ENCODE measurements at places on chromosomes 1 and 21. TPM values are rescaled to one million over a fixed set of nuclear protein-coding genes. Genes with fewer than 3 reads are reported as not detected.

GRCh38 chr1:116312681-116313069 lies 60.4 kb upstream of the ATP1A1 start:
- no peak for DNase-seq
- peak overlapping the region; percentile 45 for H3K27ac ChIP-seq
- no peaks in the 10 kb centered on the region for H3K36me3 ChIP-seq
- H3K4me1 ChIP-seq: peaks cover 34% of the 10 kb centered on the region
- H3K4me3 ChIP-seq: no peak overlapping the region
- no peaks in the 10 kb centered on the region for H3K27me3 ChIP-seq

DNA sequence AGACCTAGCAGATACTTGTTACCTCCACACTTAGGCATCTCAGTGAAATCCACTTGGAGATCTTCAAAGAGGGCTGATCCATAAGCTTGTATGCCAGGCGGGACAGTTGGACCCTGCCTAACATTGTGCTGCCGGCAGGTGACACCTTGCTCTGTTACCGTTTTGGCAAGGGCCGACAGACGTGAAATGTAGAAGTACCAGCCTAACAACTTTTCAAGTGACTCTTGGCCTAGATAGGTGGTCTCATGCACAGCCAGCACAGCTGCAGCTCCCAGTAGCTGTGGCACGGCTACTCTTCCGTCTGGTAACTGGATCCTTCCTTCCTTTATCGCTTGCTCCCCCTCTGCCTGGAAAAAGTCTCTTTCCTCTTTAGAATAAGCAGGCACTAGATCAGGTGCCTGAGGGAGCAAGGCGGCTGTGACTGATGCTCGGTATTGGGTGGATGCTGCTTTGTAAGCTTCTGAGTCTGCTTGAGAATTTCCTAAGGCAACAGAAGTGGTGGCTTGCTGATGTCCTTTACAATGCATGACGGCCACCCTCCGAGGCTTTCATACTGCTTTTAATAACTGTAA lies 713.5 kb downstream of the AMY1C start:
- H3K4me1 ChIP-seq: no peaks in the 10 kb centered on the region
- no peaks in the 10 kb centered on the region for H3K36me3 ChIP-seq
- DNase-seq: no peak
- H3K4me3 ChIP-seq: no peak overlapping the region
- no peaks in the 10 kb centered on the region for H3K27me3 ChIP-seq

The HES2 gene
- not detected for total RNA-seq

- peak overlapping the region; percentile 96 for H3K27ac ChIP-seq
- DNase-seq: peak; percentile 84
These were observed 77.1 kb downstream of the PIK3CD start for GRCh38 chr1:9728451-9729295.

DNA sequence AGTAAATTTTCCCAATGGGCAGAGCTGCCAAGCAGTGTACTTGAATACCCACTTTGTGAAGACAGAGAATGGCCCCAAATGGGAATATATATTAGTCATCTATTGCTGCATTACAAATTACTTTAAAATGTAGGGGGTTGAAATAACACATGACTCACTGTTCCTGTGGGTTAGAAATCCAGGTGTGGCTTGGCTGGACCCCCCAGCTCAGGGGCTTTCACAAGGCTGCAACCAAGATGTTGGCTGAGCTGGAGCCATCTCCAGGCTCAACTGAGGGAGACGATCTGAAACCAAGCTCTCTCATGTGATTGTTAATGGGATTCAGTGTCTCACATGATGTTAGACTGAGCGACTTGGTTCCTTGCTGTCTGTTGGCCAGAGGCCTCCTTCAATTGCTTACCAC lies 33.4 kb upstream of the ARHGAP29 start:
- H3K36me3 ChIP-seq: no peaks in the 10 kb centered on the region
- no peak overlapping the region for H3K4me3 ChIP-seq
- H3K4me1 ChIP-seq: no peaks in the 10 kb centered on the region
- peaks cover 10% of the 10 kb centered on the region for H3K27me3 ChIP-seq
- DNase-seq: no peak

The EFNA1 gene
- total RNA-seq: 8.5 TPM

- no peaks in the 10 kb centered on the region for H3K36me3 ChIP-seq
- DNase-seq: no peak
- no peak overlapping the region for H3K27ac ChIP-seq
- H3K4me3 ChIP-seq: no peak overlapping the region
- peaks cover 10% of the 10 kb centered on the region for H3K27me3 ChIP-seq
- no peaks in the 10 kb centered on the region for H3K4me1 ChIP-seq
These were observed 17.7 kb upstream of the C1orf87 start for GRCh38 chr1:60091195-60091715.

- no peaks in the 10 kb centered on the region for H3K4me1 ChIP-seq
- H3K27me3 ChIP-seq: no peaks in the 10 kb centered on the region
- no peak overlapping the region for H3K27ac ChIP-seq
- no peaks in the 10 kb centered on the region for H3K36me3 ChIP-seq
- DNase-seq: no peak
- H3K4me3 ChIP-seq: no peak overlapping the region
These were observed 110.6 kb downstream of the XCL2 start for GRCh38 chr1:168433238-168433637.

- H3K4me3 ChIP-seq: no peak overlapping the region
- no peaks in the 10 kb centered on the region for H3K36me3 ChIP-seq
- DNase-seq: no peak
- no peaks in the 10 kb centered on the region for H3K27me3 ChIP-seq
These were observed 31.1 kb upstream of the BACH1 start for GRCh38 chr21:29267666-29268065.

The E2F2 gene
- total RNA-seq: 0.14 TPM

The KLF17 gene
- total RNA-seq: not detected

- no peak for DNase-seq
- peaks cover 6% of the 10 kb centered on the region for H3K4me1 ChIP-seq
- H3K27me3 ChIP-seq: no peaks in the 10 kb centered on the region
- no peak overlapping the region for H3K4me3 ChIP-seq
- H3K36me3 ChIP-seq: no peaks in the 10 kb centered on the region
These were observed 237.6 kb downstream of the SDCCAG8 start for GRCh38 chr1:243493156-243494129.

The SLC66A1 gene
- total RNA-seq: 4.8 TPM

- peak overlapping the region; percentile 96 for H3K27ac ChIP-seq
- DNase-seq: no peak
- H3K4me3 ChIP-seq: peak overlapping the region; percentile 68
- peaks cover 91% of the 10 kb centered on the region for H3K4me1 ChIP-seq
These were observed 78.0 kb downstream of the CD247 start for GRCh38 chr1:167440345-167440744.

DNA sequence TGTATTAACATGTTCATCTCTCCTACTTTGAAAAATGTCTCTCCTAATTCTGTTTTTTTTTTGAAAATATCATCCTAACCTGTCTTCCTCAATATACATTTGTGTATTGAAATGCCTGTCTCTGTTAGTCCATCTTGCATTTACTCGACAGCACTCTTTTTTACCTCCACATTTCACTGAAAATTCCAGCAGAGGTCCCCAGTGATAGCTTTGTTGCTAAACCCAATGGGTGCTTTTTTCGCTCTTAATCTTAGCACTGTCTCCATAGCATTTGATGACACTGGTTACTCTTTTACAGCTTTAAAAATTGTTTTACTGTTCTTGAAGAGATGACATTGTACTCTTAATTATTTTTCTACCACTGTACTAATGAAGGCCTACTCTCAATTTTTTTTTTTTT lies 10.8 kb downstream of the OSBPL9 start:
- no peak overlapping the region for H3K27ac ChIP-seq
- peaks cover 44% of the 10 kb centered on the region for H3K4me1 ChIP-seq

The NPHS2 gene
- total RNA-seq: not detected

GRCh38 chr1:38577385-38577784 lies 282.2 kb downstream of the RRAGC start:
- H3K27me3 ChIP-seq: peaks cover 32% of the 10 kb centered on the region
- H3K4me3 ChIP-seq: peak overlapping the region; percentile 70
- no peaks in the 10 kb centered on the region for H3K36me3 ChIP-seq
- peaks cover 4% of the 10 kb centered on the region for H3K4me1 ChIP-seq

The TEDDM1 gene
- not detected for total RNA-seq

DNA sequence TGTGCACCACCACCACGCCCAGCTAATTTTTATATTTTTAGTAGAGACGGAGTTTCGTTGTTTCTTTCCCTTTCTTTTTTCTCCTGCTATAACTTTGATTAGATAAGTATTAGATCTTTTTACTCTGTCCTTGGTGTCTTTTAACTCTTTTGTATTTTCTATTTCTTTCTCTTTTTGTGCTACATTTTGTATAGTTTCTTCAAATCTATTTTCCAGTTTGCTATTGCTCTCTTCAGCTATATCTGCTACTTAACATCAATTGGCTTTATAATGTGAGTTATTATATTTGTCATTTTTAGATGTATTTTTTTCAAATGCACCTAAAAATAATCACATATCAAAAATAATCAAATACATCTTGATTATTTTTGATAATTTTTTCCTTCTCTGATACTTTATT lies 16.0 kb upstream of the ERRFI1 start:
- no peak overlapping the region for H3K4me3 ChIP-seq
- H3K27me3 ChIP-seq: no peaks in the 10 kb centered on the region
- no peak for DNase-seq

GRCh38 chr1:150514260-150514659 lies 1.3 kb upstream of the FALEC start:
- H3K4me1 ChIP-seq: peaks cover 20% of the 10 kb centered on the region
- peaks cover 2% of the 10 kb centered on the region for H3K36me3 ChIP-seq
- peak overlapping the region; percentile 93 for H3K4me3 ChIP-seq
- no peak for DNase-seq
- peak overlapping the region; percentile 92 for H3K27ac ChIP-seq

Measured in naive thymus-derived CD8-positive, alpha-beta T cell (primary cell).